ENCODE measurements at places on chromosomes 3 and 15.

GRCh38 chr3:113287111-113287802 lies 75.9 kb downstream of the BOC start:
- no peak for DNase-seq

- no peak for DNase-seq
Measured at GRCh38 chr3:126734106-126734723, 30.2 kb downstream of the CHCHD6 start.

GRCh38 chr3:54294214-54294613 lies 171.9 kb downstream of the CACNA2D3 start:
- no peak for DNase-seq

DNA sequence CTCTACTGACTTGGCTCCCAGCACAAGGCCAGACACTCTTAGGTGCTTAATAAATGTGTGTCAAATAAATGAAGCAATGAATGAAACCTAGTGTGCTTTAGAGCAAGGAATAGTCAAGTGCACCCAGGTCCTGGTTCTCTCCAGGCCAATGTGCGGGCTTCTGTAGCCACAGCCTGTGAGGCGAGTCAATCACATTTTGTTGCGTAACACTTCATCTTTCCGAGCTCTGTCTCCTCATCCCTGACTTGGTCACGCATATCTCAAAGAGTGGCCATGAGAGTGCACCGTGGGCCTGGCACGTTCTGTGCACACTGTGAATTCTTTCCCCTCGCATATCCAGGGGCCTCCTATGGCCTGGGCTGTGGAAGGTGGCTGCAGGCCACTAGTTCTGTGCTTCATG lies 11.4 kb upstream of the SH3GL3 start:
- no peak for DNase-seq

- DNase-seq = no peak
Measured at GRCh38 chr15:87740655-87741344, 515.7 kb downstream of the NTRK3 start.
